ENCODE measurements at places on chromosomes 13 and 19.

DNA sequence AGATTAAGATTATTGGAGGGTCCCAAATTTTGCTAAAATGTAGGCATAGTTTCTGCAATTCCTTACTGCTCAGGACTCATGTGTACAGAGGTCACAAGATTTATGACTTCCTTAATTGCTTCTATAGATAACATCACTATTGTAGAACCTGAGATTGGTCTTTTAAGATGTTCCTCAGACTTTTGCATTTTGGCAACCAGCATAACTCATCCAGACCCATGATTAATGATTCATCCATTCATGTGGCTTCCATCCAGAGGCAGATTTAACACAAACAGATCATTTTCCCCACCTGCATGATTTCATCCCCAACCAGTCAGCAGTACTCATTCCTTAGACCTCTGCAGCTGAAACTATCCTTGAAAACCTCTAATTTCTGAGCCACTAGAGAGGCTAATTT lies 34.5 kb upstream of the CEACAM8 start:
- DNase-seq: no peak

DNA sequence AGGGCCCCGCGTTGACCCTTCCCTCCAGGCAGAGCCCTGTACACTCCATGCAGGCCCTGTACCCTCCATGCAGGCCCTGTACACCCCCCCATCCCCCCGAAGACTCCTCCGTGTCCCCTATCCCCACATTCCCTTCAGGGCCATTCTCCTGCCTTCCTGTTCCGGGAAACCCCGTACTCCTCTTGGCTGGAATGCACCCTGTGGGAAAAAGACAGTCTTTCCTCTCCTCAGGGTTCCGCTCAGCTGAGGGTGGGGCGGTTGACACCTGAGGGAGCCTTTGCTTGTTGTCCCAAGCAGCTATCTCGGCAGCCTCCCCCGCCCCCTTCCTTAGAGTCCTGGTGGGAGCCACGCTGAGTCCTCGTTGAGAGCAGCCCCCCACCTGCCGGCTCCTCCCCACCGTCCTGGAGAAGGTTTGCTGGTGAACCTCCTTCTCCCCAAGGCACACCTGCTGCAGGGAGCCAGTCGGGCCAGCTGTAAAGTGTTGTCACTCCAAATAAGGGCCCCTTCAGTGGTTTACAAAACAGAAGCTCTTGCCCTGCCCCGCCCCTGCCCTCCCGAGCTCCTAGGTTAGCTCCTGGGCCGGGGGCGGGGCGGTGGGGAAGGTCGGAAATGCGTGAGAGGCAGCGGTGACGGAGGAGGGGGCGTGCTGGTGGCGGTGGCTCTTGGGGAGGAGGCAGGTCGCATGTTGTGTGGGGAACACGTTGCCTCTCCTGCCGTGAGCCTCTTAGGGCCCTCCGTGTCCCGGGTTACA lies 1.5 kb downstream of the GNA11 start:
- DNase-seq: no peak

GRCh38 chr13:104593693-104594092 lies 1527.5 kb upstream of the SLC10A2 start:
- no peak for DNase-seq

- peak; percentile 15 for DNase-seq
Observed at GRCh38 chr19:34317311-34317927, 47.6 kb upstream of the GPI start.

GRCh38 chr19:40413291-40413845 lies at the start of gene PRX:
Gene PRX, minus strand, starts transcription at chr19:40413378. Its CDS starts 5,446 bp downstream, at chr19:40407932.
- DNase-seq: no peak

DNA sequence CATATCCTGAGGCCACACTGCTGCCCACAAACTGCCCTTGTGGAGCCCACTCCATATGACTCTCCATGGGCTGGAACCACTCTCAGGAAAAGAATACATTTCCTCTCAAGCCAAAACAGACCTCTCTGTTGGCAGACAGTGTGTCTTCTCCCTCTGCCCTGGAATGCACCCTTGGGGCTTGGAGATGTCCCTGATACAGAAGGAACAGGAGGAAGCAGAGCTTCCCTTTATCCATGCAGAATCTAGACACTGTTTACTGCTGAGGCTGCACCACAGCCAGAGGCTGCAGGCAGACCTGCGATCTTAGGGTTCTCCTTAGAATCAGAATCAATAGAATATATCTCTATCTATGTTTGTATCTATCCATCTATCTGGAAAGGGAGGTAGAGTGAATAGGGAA lies 26.8 kb upstream of the CYP4F8 start:
- DNase-seq: no peak

- DNase-seq: peak; percentile 45
Observed at GRCh38 chr13:47114030-47114429, 217.2 kb upstream of the HTR2A start.

GRCh38 chr13:99051768-99052455 lies 74.0 kb upstream of the DOCK9 start:
- DNase-seq: no peak

DNA sequence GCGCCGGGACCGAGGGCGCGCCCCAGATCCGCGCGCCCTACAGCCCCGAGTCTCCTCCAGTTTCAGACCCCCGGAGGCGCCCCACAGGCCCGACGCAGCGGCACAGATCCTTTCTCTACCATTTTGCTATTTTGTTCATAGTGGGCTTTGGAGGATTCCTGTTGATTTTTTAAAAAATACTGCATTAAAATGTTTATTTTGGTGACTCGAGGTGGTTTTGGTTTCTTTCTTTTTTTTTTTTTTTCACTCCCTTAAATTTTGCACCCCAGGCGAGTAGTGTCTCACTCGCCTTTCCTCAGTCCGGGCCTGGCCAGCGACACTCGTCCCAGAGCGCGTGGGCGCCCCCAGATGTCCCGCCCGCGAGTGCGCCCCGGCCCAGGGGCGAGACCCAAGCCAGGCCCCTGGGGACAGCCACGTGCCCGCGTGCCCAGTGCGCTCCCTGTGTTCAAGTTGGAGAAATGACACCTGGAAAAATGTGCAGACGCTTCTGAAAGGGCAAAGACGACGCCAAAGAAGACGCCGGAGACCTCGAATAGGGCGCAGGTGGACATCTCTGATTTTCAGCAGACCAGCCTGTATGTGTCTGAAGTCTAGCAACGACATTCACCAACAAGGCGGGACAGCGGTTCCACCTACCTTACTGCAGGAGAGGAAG lies 471 bp upstream of the INSR start:
- peak; percentile 34 for DNase-seq

DNA sequence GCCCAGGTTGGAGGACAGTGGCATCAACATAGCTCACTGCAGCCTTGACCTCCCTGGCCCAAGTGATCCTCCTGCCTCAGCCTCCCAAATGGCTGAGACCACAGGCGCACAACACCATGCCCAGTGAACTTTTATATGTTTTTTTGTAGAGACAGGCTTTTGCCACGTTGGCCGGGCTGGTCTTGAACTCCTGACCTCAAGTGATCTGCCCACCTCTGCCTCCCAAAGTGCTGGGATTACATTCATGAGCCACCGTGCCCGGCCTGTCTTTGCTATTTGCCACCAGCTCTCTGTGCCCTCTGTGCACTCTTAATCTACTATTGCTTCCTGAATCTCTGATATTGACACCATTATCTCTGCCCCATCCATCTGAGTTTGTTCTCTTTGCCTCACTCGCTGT lies 34.3 kb upstream of the LRRC4B start:
- DNase-seq: no peak

DNA sequence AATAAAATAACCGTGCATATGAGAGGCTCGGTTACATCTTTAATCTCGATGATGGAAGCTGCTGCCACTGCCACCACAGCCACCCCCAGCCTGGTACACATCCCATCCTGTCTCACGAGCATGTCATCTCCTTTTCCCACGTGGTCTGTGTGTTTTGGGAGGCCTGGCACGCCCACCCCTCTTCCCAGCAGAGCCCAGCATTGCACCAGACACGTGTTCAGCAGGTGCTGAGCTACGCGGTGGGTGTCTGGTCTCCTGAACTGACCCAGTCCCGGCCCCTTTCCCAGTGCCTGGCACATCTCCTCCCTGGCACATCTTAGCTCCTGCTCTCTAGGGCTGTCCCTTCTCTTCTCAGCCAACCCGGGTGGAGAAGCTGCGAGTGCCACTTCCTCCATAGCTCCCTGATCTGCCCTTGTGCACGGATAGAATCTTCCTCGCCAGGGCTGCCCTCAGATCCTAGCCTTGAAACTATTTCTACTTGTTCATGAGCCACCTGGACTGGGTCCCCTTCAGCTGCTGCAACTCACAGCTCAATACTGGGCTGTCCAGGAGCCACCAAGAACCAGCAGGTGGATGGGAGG lies 36.8 kb upstream of the ZNF536 start:
- DNase-seq: no peak

DNA sequence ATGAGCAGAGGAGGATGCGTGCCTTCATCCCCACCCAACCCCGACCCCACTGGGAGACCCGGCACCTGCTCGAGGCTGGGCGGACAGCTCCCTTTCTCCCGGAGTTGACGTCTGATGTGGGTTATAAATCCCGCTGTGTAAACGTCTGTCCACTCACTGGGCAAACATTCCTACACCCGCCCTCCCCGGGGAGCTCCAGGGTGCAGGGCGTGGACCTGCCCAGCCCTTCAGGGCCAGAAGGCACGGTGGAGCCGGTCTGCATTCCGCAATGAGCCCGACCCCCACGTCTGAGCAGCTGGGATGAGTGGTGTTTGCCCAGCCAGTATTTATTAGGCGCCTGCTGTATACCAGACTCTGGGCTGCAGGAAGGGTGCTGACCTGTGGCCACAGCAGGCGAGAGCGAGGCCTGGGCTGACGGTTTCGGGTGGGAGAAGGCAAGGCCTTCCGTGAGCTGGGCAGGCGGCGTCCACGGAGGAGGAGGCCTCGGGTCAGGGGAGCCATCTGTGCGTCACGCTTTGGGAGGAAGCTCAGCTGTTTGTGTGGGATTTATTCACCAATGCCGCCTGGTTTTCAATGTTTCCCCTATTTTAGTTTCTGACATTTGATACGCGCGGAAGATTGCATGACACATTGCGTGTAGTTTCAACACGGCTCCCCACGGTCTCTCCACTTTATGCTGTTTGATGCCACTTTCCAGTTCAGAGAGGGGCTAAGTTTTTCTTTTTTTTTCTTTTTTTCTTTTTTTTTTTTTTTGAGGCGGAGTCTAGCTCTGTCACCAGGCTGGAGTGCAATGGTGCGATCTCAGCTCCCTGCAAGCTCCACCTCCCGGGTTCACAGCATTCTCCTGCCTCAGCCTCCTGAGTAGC lies 2.0 kb downstream of the MISP start:
- peak; percentile 84 for DNase-seq

- DNase-seq: no peak
Observed at GRCh38 chr13:31037874-31038500, 105.5 kb downstream of the TEX26 start.

DNA sequence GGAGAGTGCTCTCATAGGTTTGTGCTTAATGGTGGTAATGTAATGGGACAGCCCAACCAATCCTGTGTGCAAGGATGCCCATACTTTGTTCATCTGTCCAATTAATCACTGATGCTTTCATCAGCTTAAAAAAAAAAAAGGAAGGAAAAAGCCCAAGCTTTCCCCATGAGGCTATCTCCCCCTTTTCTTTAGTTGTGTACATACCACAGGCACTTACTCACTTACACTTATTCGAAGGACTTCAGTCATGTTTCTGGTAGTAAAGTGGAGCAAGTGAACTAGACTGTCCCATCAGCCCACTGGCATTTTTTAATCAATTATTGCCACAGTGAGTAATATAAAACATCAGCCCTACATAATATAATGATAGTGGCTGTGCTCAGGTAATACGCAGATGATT lies 183.5 kb upstream of the UFM1 start:
- no peak for DNase-seq

Measured in fibroblast of lung (primary cell).